ENCODE measurements at places on chromosomes 1 and 21. TPM values are rescaled to one million over a fixed set of nuclear protein-coding genes. Genes with fewer than 3 reads are reported as not detected.

GRCh38 chr1:177172272-177172671, 1.5 kb downstream of the BRINP2 start:
- no peaks in the 10 kb centered on the region for H3K36me3 ChIP-seq
- H3K27ac ChIP-seq, result no peak overlapping the region
- no peaks in the 10 kb centered on the region for H3K4me1 ChIP-seq
- no peak overlapping the region for H3K4me3 ChIP-seq
- peaks cover 41% of the 10 kb centered on the region for H3K27me3 ChIP-seq
- no peak for DNase-seq

The OR2T33 gene
- total RNA-seq, result not detected

GRCh38 chr1:119952496-119952895, 56.2 kb upstream of the ADAM30 start:
- peaks cover 95% of the 10 kb centered on the region for H3K36me3 ChIP-seq
- H3K27me3 ChIP-seq, result no peaks in the 10 kb centered on the region
- peaks cover 3% of the 10 kb centered on the region for H3K4me1 ChIP-seq
- no peak overlapping the region for H3K27ac ChIP-seq
- DNase-seq, result no peak

GRCh38 chr1:41333146-41333784, 28.0 kb upstream of the FOXO6 start:
- no peaks in the 10 kb centered on the region for H3K27me3 ChIP-seq
- no peak overlapping the region for H3K4me3 ChIP-seq
- peak; percentile 24 for DNase-seq
- H3K36me3 ChIP-seq, result no peaks in the 10 kb centered on the region
- H3K4me1 ChIP-seq, result peaks cover 4% of the 10 kb centered on the region

- no peaks in the 10 kb centered on the region for H3K27me3 ChIP-seq
- no peak overlapping the region for H3K27ac ChIP-seq
- H3K4me3 ChIP-seq, result no peak overlapping the region
Measured at GRCh38 chr1:161721738-161722343, 497 bp downstream of the FCRLB start.

DNA sequence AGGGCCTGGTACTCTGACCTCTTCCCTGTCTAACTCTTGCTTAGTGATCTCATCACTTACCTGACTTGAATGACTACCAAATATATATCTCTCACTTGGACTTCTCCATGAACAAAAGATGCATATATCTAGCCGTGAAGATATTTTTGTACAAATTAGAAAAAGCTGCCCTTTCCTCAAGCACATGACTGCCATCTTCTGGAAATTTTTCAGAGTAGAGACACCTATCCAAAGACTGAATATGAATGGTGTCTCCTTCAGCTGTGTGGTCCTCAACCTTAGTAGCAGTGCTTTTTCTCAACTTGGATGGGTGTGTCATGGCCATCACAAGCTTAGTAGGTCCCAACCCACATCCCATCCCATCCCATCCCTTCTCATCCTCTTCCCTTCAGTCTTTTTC, 142.3 kb downstream of the DNM3 start:
- H3K27ac ChIP-seq, result no peak overlapping the region
- no peaks in the 10 kb centered on the region for H3K4me1 ChIP-seq
- DNase-seq, result peak; percentile 52
- H3K4me3 ChIP-seq, result no peak overlapping the region
- H3K27me3 ChIP-seq, result no peaks in the 10 kb centered on the region

DNA sequence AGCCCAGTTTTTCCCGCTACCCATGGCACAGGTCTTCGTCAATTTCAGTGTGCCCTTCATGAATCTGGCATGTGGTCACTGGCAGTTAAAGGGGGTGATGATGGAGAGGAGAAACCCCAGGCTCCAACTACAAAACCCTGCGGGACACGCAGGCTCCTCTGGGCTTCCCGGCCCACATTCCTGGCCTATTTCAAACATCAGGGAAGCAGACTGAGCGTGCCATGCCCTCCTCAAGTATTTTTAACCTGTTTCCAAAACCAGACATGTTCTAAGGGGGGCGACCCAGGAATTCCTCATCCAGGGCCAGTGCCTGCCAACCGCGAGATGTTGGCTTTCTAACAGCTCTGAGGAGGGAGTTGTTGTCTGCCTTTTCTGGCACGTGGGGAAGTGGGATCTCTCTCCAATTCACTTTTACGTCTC, 85.1 kb downstream of the CAPZB start:
- H3K27ac ChIP-seq, result no peak overlapping the region
- H3K4me1 ChIP-seq, result peaks cover 14% of the 10 kb centered on the region
- no peak for DNase-seq

GRCh38 chr1:162404550-162405160, 7.3 kb downstream of the SH2D1B start:
- no peak overlapping the region for H3K27ac ChIP-seq
- no peak overlapping the region for H3K4me3 ChIP-seq
- H3K4me1 ChIP-seq, result peaks cover 11% of the 10 kb centered on the region
- H3K27me3 ChIP-seq, result peaks cover under 1% of the 10 kb centered on the region
- DNase-seq, result peak; percentile 56

DNA sequence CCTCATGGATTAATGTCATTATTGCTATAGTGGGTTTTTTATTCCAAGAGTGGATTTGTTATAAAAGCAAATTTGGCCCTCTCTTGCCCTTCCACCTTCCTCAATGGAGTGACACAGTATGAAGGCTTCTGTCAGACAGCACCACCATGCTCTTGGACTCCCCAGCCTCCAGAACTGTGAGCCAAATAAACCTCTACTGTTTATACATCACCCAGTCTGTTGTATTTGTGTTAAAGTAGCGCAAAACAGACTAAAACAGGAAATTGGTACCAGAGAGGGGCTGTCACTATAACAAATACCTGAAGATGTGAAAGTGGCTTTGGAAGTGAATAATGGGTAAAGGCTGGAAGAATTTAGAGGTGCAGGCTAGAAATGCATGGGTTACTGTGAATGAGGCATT, 38.0 kb upstream of the DMRTB1 start:
- H3K4me1 ChIP-seq, result no peaks in the 10 kb centered on the region
- DNase-seq, result no peak
- H3K27ac ChIP-seq, result no peak overlapping the region

- H3K27me3 ChIP-seq, result no peaks in the 10 kb centered on the region
- peak; percentile 90 for DNase-seq
- peak overlapping the region; percentile 90 for H3K27ac ChIP-seq
- peaks cover 79% of the 10 kb centered on the region for H3K4me1 ChIP-seq
Measured at GRCh38 chr1:155976062-155976912, 2.1 kb downstream of the ARHGEF2 start.

- H3K27me3 ChIP-seq, result no peaks in the 10 kb centered on the region
- H3K36me3 ChIP-seq, result peaks cover 7% of the 10 kb centered on the region
- no peak overlapping the region for H3K4me3 ChIP-seq
- peak; percentile 91 for DNase-seq
- H3K27ac ChIP-seq, result peak overlapping the region; percentile 39
Measured at GRCh38 chr1:244319283-244320132, 132.2 kb downstream of the ADSS2 start.

GRCh38 chr1:242827538-242827937, 303.0 kb upstream of the PLD5 start:
- no peaks in the 10 kb centered on the region for H3K36me3 ChIP-seq
- H3K4me3 ChIP-seq, result peak overlapping the region; percentile 41
- peak; percentile 76 for DNase-seq

GRCh38 chr1:34266127-34266951, 89.6 kb downstream of the C1orf94 start:
- H3K36me3 ChIP-seq, result no peaks in the 10 kb centered on the region
- no peak overlapping the region for H3K4me3 ChIP-seq
- H3K27me3 ChIP-seq, result no peaks in the 10 kb centered on the region
- H3K4me1 ChIP-seq, result no peaks in the 10 kb centered on the region
- DNase-seq, result no peak
- no peak overlapping the region for H3K27ac ChIP-seq

DNA sequence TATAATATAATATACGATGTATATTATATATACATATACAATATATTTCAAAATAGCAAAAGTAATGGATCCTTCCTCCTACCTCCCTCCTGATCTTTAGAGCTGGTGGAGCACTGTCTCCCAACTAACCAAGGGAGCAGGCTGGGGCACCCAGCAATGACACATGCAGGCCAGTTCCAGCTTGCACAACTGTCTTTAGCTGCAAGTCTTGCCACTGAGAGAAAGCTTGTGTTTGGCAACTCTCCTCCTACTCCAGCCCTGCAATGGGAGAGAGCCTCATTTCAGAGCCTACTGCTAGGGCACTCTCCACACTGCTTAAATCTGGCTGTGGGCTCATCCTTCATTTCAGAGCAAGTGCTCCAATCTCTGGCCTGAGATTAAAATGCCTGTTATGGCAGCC, 469.8 kb upstream of the OLFM3 start:
- H3K4me1 ChIP-seq, result no peaks in the 10 kb centered on the region
- peak; percentile 31 for DNase-seq
- H3K27me3 ChIP-seq, result no peaks in the 10 kb centered on the region
- H3K27ac ChIP-seq, result no peak overlapping the region

DNA sequence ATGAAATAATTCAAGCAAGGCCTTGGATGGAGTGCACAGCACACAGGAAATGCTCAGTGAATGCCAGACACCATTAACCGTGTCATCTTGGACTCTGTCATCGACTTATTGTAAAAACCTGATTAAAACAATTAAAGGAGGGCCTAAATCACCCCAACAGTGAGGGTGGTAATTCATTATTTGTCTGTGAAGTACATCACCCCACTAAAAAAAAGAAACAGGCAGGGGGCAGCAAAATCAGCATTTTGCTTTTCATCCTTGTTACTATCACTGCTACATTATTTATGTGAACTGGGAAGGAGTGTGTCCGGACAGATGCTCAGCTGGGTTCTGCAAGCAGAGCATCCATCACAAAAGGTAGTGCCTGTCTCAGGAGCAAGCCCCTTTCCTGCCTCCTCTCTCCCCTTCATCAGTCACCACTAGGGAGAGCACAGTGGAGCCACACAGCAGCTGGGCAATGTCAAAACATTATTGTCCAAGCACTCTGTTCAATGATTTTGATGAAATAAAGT, 98.5 kb downstream of the RERE start:
- no peak overlapping the region for H3K4me3 ChIP-seq
- no peaks in the 10 kb centered on the region for H3K27me3 ChIP-seq
- no peak overlapping the region for H3K27ac ChIP-seq

GRCh38 chr1:224358237-224358636, 1.6 kb downstream of the CNIH4 start:
- DNase-seq, result peak; percentile 7
- peaks cover 31% of the 10 kb centered on the region for H3K36me3 ChIP-seq
- peaks cover 26% of the 10 kb centered on the region for H3K4me1 ChIP-seq
- peak overlapping the region; percentile 89 for H3K4me3 ChIP-seq

The ITSN1 gene
- 41.1 TPM for total RNA-seq

DNA sequence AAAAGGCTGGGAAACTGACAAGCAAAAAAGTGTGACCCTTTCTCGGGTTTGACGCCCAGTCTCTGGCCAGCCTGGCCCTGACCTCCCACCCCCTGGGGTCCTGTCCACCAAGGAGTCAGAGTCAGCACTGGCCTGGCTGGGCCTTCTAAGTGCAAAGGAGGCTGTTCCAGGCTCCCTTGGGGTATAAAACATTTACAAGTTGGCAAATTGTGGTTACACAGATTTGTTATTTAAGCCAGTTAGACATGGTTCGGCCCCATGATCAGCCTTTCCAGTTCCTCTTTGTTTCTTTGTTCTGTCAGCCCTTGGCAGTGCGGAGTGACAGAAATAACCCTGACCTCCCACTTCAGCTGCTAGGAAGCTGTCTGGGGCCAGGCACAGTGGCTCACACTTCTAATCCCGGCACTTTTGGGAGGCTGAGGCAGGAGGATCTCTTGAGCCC, 161.6 kb upstream of the RAB4A start:
- peaks cover 11% of the 10 kb centered on the region for H3K27me3 ChIP-seq
- no peak for DNase-seq
- no peak overlapping the region for H3K4me3 ChIP-seq
- H3K36me3 ChIP-seq, result peaks cover 4% of the 10 kb centered on the region

DNA sequence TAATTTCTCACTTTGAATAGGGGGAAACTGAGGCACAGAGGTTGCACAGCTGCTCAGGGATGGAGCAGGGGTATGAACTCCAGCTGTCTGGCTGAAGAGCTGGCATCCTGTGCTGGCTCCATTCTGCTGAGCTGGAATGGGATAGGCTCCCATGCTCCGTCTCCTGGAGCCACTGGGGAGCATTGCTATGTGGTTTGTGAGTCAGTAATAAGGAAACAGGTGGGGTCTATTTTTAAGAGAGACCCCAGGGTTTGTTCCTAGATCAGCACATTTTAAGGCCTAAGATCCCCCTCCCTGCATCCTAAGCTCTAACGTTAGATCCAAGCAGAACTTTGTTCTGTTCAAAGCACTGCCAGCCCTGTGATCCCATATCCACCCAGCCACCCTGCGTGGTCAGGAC, 72.2 kb downstream of the LACTBL1 start:
- no peak overlapping the region for H3K4me3 ChIP-seq
- no peaks in the 10 kb centered on the region for H3K36me3 ChIP-seq
- H3K27me3 ChIP-seq, result no peaks in the 10 kb centered on the region

DNA sequence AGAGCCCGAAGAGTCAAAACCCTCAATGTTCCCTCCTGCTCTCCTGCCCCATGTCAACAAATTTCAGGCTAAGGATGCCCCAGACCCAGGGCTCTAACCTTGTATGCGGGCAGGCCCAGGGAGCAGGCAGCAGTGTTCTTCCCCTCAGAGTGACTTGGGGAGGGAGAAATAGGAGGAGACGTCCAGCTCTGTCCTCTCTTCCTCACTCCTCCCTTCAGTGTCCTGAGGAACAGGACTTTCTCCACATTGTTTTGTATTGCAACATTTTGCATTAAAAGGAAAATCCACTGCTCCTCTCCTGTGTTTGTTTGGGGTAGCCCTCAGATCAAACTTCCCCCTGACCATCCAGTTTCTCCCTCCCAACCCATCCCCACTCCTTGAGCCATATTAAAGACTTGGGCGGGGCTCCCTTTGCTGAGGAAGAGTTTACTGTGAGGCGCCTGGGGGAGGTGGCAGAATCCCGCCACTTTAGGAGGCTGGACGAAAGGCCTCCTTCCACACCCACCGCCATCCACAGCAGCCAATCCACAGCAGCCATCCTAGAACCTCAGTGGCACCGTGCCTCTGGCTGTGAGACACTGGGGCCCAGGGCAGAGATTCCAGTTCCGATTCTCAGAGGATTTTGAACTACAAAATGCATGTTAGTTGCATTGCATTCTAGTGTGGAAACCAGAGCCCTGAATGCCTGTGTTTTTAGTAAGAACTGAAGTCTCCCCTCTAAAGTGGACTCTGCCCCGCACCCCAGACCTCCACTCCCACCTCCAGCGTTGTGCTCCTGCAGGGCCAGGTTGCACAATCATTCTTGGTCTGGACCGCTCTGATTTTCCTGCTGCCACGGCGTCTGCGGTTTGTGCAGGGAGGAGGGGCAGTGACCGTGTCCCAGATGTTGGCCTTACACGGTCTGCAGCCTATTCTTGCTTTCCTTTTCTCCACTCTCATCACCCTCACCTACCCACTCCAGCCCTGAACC, 3.0 kb downstream of the OLFML3 start:
- peak; percentile 72 for DNase-seq
- H3K36me3 ChIP-seq, result no peaks in the 10 kb centered on the region
- no peaks in the 10 kb centered on the region for H3K27me3 ChIP-seq
- peak overlapping the region; percentile 38 for H3K27ac ChIP-seq
- H3K4me3 ChIP-seq, result peak overlapping the region; percentile 40
